ENCODE measurements at places on chromosomes 5 and 9.

- no peak for DNase-seq
Measured at GRCh38 chr9:116163293-116164055, 9.9 kb downstream of the PAPPA start.

DNA sequence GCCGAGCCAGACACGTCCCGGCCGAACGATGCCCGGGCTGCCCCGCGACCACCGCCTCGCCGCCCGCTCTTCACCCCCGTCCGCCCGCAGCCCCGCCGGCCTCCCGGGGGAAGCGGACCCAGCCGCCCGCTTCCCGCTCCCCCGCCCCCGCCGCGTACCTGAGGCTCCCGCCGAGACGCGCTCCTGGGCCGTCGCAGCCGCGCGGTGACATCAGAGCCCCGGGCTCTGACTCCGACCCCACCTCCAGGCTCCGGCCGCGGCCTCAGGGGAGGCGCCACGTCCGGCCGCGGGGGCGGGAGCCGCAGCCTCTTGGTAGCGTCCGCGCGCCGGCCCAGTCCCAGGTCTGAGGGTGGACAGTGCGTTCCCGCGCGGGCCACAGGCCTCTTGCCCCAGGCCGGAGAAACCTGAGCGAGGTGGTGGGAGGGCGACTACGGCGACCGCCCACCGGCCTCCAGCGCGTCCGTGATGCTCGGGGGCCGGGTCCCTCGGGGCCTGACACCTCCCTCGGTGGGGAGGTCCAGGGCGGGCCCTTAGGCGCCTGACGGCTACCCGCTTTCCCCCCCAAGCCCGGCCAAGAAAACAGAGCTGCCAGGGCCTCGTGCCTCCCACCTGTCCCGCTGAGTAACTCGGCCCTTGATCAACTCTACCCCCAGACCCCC, at the start of gene SHROOM1:
TSS of gene SHROOM1 (minus strand) at position 212 of the 659 bp plus-strand sequence. CDS start 4,507 bp downstream, outside the sequence.
- DNase-seq = no peak

DNA sequence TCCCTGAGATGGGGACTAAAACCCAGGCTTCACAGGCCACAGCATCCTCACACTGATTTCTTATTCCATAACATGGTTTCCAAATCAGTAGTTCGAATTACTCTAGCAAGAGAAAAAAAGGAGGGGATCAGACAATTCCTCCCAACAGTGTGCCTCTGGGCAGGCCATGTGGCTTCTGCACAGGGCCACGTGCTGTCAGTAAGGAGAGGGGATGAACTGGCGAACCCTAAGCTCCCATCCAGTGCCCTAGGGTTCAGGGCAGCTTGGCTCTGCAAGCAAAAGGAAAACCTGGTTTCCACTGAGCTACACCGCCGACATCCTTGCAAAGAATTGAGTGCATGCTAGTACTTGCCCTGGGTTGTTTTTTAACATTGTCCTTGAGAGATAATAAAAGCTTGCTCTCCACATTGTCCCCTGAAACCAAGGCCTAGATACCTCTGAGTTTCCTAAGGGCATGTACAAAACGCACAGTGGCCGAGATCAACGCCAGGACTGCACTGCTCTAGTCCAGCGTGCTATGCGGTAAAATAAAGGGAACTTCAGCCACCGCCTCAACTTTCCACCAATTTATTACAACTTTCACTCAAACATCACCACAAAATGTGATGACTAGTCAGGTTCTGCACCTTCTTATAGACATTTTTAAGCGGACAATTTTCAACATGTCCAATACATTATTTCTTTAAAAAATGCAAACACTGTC, 4.5 kb downstream of the CAMSAP1 start:
- no peak for DNase-seq

DNA sequence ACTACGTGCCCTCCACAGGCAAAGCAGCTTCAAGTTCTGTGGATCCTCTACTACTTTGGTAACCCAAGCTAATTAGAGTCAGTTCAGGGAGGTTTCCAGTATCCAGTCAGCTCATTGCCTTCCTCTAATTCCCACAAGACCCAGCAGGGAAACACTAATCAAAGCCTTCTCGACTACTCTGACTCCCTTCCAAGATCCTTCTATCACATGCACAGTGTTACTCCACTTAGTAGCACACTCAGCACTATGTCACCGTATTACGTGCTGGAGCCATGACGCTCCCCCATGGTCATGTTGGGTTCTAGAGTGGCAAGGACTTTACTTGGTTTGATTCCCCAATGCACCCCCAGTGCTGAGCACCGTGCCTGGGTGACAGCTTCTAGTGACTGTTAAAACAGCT, 53.0 kb downstream of the DCP2 start:
- no peak for DNase-seq

DNA sequence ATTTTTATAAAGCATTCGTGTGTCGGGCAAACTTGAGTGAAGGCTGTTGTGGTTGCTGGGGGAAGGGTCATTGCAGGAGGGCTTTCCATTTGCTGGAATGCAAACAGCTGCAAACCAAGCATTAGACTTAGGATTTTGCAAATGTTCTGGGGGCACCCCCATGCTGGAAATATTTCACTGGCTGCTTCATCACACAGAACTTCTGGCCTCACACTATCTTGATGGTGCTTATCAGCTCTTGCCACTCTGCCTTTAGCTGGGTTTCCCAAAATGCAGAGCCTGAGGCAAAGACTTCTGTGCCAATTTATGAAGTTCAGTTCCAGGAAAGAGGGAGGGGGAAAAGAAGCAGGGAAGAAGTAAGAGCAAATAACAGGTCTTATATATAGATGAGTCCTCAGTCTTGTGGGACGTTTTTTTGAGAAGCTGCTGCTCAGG, 8.6 kb upstream of the COL15A1 start:
- no peak for DNase-seq

GRCh38 chr9:123419721-123420591, 64.0 kb downstream of the CRB2 start:
- DNase-seq = no peak

- DNase-seq = no peak
Measured at GRCh38 chr5:165209101-165209727, 1703.8 kb downstream of the MAT2B start.

DNA sequence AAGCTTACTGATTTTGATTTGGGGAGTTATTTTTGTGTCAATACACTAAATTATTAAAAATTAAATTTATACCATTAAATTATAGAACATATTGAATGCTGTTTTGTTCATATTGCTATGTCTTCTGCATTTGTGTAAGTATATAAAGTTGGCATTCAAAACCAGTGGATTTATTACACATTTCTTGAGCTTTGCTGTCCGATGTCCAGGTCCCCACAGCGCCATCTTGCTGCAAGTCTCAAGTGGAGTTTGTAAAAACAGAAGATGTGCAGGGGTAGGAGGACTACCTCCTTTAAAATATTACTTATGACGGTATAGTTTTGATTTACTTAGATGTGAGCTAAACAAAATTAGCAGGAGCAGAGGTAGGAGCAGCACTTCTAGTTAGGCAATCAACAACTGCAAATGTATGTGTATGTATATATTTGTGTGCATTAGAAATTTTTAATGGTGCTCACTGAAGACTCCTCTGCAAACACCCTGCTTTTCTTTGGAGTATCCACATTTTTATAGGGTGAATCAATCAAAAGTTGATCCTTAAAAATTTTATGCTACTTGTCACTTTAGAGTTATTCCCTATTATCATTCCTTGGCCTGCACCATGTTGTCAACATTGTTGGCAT, 37.4 kb downstream of the CPEB4 start:
- peak; percentile 31 for DNase-seq

DNA sequence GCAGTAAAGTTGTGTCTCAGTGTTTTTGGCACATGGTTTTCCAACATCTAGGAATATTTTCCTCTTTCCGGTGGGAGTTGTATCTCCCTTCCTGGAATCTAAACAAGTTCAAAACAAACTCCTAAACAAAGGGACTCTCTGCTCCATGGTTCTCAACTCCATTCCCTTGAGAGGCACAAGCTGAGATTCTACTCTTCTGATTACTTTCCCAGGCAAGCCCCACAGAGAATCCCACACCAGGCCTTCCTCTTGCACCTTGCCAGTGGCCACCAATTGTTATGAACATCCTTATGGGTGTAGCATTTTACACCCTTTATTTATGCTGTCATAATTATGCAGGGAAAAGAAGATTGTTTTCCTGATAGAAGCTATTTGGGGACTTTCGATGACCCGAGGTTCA, 25.8 kb upstream of the SH3TC2 start:
- no peak for DNase-seq

DNA sequence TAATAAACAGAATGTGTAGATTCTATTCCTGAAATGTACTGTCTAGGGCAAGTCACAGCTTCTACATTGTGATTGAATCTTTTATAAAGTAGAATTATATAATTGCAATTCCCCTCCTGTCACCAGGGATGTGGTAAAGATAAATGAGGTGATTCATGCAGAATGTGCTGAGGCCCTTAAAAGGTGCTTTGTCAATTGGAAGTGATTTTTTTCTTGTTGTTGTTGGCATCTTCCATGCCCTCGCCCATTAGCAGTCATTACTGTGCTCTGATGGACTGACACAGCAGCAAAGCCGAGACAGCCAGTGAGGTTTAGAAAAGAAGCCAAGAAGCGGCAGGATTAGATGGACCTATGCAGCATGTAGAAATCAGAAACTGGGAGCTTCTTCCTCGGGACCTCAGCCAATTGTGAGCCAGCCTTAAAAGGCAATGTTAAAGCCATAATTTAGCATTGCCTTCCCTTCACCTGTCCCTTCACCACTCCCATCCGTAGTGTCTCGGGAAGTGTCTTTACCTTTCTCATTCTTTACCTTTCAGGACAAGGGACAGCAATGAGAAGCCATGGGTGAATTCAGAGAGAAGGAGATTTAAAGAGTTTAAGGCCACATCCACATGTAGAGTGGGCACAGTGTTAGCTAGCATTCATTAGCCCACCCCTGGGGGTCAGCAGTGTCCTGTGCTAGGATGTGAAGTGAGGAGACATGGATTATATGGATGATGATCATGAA, 257.8 kb downstream of the PLK2 start:
- DNase-seq = no peak

DNA sequence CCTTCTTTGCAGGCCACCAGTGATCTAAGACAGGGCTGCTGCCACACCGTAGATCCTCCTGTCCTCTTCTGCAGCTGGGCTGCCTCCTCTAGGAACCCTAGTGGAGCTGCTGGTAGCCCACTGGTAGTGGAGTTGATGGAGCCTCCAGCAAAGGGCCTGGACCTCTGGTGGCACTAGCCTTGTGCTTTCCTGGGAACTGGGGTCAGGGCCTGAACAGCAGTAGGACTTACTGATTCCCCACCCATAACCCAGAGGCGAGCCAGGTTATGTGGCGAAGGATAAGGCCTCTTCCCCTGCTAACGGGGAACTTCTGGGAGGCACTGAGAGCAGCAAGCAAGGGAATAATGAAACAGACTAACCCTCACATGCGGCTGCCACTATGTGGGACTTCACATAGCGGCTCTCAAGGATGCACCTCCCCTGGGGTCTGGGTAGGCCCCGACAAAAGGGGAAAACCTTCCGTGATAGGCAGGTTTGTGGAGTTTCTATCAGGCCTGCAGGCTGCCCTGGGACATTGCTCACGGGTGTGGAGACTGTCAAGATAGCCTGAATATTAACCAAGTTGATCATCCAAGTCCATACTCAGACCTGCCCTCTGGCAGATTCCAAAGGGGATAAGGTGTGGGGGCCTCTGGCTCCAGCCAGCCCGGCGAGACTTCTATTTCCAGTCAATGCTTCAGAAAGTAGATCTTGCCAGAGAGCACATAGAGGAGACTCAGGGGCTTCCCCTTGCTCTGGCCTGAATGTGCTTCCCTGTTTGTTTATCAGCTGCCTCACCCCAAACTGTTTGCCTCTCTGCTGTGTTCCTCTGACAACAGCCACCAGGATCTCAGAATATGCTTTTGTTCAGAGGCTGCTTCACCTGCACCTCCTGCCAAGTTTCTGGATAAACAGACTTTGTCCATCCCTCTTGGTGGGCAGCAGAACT, 7.4 kb downstream of the SLC22A4 start:
- no peak for DNase-seq

GRCh38 chr5:139829471-139829870, 33.9 kb downstream of the PSD2 start:
- no peak for DNase-seq

DNA sequence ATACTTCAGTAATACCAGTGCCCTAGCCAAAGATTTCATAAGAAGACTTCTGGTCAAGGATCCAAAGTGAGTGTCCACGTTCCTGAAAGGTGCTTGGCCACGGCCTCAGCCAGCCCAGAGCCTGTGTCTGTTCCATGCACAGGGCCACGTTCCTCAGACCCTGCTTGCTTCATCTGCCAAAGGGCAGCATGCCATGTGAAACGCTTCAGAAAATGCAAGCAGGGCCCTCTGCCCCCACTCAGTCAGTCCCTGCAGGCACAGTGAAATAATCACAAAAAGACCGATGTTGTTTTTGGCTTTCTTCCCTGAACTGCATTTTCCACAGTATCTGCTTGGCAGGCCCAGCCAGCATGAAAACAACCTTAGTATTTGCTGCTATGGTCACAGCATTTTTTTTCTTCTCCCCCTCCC, 85.5 kb upstream of the CTSL start:
- no peak for DNase-seq

DNA sequence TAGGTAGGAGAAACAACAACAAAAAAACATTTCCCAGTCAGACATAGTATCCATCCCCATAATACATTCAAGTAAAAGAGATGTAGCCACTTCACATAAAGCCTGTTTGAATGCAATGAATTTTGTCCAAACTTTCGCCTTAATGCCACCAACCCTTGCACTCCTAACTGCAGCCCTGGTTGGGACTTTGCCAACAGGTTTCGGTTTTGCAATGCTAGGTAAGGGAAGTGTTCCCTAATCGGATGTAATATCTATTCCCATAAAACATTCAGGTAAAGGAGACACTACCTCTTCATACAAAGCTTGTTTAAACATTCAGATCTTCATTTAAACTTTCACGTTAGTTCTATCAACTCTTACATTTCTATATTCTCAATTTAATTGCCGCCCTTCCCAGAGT, 336.1 kb downstream of the DRD1 start:
- DNase-seq = no peak

- no peak for DNase-seq
Measured at GRCh38 chr5:112186401-112186990, 232.6 kb downstream of the EPB41L4A start.

GRCh38 chr5:11420969-11421368, 483.3 kb downstream of the CTNND2 start:
- no peak for DNase-seq

GRCh38 chr9:99660191-99660636, 161.5 kb upstream of the NR4A3 start:
- no peak for DNase-seq

DNA sequence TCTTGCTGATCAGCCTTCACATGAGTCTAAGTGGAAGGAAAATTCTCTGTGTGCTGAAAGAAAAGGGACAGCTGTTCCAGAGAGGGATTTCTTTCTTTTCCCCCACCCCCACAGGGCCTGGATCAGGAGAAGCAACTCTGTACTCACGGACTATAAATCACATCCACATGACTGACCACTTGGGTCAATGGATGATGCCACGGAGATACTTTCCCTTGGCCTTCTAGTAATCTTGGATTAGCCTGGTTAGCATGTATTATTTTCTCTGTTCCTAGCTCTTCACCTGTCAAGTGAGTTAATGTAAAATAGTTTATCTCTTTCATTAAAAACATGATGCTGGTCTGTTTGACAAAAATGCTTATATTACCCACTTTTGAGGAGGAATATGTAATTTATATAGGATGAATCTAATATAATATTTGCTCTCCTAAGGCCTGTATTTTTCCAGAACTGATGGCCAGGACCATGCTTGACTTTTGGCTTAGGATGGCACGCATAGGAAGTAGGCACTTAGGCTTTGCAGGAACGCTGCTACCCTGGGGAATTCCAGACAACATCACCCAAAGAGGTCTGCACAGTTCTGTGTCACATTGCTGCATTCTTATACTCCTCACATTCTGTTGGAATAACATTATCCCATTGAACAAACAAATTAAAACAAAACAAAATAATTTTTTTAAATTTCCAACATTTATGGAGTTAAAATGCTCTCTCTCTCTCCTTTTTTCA, 892.1 kb downstream of the TLE1 start:
- DNase-seq = no peak

Data from stimulated activated CD4-positive, alpha-beta T cell treated with anti-CD3 and anti-CD28 coated beads, Interleukin-12 subunit alpha, Interleukin-12 subunit beta, amount 100 ng/mL, for 4 hours (primary cell).